Suppressor macrophage (primary cell): ENCODE measurements at places on chromosomes 2 and 18.

GRCh38 chr2:233082222-233082930 lies 22.2 kb downstream of the INPP5D start:
- DNase-seq = peak; percentile 45

DNA sequence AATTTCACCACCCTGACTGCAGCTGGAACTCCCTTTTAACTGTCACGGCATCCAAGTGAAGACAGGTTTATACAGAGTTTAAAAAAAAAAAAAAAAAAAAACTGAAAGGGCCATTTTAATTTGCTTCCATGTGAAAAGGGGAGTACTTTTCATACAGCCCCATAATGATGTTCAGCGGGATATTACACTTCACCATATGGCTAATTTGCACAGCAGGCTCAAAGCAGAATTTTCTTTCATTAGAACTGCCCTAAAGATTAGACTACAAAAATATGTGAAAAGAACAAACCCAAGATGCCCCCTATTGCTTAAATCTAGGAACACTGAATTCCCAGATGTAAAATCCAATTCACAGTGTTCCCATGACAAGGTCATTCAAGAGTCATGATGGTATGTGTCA lies 301.8 kb downstream of the EXOC6B start:
- no peak for DNase-seq

DNA sequence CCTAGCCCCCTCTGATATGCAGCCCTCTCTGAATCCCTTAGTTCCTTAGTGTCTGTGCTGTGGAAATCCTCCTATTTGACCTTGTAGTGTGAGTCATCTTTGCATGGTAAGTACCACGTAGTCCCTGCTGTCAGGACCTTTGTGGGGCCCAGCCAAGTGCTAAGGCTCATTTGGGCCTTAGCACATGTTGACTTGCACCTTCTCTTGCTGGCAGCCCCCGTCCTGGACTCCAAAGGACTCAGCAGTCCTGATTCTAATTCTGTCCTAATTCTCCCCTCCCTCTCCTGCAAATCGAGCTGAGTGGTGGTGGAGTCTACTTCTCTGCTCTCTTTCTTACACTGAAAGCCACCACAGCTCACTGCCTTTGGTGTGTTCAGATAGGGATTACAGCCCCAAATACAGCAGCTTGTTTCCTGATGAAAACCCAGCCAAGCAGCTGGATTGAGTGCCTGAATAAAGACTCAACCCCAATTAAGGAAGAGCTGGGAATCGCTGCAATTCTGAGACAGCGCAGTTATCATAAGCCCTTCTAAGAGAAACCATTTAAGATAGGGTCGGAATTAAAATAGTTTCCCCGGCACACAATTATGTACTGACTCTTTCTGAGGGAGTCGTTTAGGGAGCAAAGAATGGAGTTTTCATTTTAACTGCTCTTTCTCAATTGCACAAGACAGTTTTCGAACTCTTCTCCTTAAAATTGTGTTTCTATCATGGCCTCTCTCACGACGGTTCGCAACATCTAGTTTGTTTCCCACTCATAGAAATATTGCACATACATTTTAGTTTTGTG lies 215.6 kb upstream of the TNP1 start:
- DNase-seq = peak; percentile 34

DNA sequence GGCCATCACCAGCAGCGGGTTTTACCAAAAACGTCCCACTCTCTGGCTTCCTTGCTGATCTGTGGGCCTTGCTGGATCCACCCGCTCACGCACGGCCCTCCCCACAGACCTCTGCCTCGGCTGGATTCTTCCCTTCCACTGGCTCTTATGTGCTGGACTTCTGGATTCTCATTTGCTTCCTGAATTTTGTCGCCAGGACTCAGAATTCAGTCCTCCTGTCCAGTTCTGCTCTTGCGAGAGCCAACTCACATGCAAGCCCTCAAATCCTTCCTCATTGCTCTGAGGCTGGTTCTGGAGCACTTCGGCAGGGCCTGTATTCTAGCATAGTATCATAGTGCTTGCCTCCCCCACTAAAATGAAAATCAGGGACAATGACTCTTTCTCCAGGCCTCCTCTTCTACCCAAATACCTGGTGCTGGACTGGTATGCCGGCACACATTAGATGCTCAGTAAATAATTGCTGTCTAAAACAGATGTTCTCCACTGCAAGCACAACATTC lies 115.5 kb downstream of the ATL2 start:
- DNase-seq = peak; percentile 44

GRCh38 chr18:58429442-58429841 lies 199.4 kb downstream of the ALPK2 start:
- no peak for DNase-seq

DNA sequence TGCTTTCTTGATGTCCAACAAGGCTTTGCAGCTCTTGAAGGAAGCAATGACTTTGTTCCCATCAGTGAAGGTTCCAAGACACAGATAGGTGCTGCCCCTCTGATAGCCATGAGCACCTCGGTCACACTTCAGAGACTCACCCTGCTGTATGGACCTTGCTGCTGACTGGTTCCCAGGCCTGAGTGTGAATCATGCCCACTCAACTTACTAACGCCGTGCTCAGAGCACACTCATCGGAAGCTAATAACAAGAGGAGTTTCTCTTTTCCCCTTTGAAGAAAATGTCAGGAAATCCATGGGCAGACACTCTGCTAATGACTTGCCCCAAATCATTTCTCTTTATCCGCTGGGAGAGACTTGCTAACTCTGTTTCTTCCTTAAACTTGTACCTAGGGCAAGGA lies 83.8 kb upstream of the ARL4C start:
- DNase-seq = no peak

DNA sequence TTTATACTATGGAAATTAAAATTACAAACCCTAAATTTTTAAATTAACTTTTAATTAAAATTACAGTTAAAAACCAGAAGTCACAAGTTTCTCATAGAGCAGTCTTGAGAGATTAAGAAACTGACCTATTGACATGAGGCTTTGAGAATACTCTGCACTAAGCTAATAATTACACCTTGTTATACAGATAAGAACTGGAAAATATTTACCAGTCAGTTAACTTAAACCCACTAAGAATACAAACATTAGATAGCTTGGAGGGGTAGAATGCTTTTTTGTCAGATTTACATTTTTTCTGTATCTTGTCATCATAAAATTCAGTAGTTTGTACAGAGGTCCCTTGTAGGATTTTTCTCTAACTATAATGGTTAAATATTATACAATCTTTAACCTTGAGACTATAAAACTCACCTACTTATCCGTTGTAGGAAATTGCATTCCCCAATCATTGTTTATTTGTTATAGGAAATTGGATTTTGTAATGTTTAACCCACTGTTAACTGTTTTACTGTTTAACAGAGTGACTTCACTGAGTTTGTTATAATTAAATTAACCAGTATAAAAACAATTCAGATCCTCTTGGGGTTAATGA lies 219.7 kb upstream of the PKDCC start:
- DNase-seq = no peak

DNA sequence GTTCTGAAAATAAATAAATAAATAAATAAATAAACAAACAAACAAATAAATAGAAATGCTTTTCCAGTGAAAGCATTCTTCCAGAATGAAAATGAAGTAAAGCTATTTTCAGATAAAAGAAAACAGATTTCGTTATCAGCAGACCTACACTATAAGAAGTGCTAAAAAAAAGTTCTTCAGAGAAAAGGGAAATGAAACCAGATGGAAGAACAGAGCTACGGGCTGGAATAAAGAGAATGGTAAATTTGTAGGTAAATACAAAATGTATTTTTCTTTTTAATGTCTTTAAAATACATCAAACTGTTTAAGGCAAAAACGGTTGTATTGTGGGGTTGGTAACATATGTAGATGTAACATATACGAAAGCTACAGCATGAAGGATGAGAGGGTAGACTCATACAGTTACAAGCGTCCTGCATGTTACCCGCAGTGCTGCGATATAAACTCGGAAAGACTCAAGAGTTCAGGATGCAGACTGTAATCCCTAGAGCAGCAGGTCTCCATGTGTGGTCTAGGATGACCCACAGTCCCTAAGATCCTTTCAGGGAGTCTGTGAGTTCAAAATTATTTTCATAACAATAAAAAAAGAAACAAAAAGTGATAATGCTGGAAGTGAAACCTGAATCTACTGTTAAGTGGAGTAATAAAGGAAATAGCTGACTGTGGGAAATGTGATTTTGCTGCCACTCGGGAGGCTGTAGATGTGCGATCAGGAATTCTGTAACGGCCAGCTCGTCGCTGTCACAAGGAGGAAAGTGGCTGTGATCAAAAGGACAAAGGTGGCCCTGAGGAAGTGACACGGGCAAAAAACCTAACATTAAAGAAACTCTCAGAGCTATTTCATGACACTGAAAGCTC lies 5.3 kb upstream of the RAB12 start:
- peak; percentile 44 for DNase-seq

DNA sequence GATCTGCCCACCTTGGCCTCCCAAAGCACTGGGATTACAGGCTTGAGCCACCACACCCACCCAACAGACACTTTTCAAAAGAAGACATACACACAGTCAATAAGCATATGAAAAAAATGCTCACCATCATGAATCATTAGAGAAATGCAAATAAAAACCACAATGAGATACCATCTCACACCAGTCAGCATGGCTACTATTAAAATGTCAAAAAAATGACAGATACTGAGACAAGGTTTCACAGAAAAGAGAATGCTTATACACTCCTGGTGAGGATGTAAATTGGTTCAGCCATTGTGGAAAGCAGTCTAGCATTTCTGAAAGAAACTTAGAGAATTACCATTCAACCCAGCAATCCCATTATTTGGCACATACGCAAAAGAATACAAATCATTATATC lies 1947.2 kb downstream of the SUCLG1 start:
- DNase-seq = no peak

DNA sequence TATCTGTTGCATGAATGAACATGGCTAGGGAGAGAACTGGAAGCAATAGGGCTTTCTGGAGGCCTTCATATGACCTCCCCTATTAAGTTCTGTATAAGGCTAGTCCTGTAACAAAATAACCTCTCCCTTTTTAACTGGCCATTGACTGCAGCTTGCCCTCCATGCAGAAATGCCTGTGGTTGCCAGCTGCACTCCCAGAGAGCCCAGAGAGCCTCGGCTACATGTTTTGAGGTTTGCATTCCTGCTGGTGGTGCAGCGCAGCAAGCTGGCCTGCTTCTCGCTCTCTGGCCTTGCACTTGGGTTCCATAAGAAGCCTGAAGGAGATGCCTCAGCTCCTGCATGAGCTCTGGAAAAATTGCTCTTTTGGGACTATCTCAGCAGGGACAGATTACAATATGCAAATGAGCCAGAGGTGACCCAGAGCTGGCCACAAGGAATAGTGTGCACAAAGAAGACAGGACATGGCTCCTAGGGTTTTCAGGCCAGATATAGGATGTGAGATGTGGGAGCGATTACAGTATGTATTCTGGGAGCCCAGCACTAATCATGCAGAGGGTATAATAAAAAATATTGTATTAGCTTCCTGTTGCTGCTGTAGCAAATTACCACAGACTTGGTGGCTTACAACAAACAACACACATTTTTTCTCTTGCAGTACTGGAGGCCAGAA lies 186.7 kb downstream of the INSIG2 start:
- no peak for DNase-seq

GRCh38 chr2:68366083-68366560 lies 1.0 kb downstream of the PLEK start:
- DNase-seq = peak; percentile 77

DNA sequence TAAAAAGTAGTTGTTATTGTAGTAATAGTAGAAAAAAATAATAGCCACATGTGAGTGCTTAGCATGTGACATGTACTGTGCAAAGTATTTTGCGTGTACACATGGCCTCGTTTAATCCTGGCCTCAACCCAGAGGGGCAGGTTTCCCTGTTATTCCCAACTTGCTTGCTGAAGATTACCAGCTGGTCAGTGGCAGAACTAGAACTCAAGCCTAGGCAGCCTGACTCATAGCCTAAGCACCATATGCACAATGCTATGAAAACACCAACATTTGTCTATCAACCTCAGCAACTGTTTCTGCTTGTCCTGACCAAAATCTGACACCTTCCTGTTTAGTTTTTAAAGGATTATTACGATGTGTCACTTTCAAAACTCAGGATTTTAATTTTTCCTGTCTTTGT lies 234.9 kb upstream of the SMAD7 start:
- DNase-seq = no peak

GRCh38 chr2:19800796-19801195 lies 101.0 kb downstream of the TTC32 start:
- DNase-seq = no peak

- DNase-seq = no peak
These were observed 11.2 kb downstream of the MREG start for GRCh38 chr2:216002101-216002678.

GRCh38 chr2:236307641-236308040 lies 43.4 kb upstream of the ASB18 start:
- DNase-seq = no peak

GRCh38 chr2:96856776-96857666 lies 795 bp downstream of the ANKRD39 start:
- DNase-seq = no peak

GRCh38 chr2:157321466-157321865 lies 4.2 kb downstream of the ERMN start:
- peak; percentile 8 for DNase-seq

DNA sequence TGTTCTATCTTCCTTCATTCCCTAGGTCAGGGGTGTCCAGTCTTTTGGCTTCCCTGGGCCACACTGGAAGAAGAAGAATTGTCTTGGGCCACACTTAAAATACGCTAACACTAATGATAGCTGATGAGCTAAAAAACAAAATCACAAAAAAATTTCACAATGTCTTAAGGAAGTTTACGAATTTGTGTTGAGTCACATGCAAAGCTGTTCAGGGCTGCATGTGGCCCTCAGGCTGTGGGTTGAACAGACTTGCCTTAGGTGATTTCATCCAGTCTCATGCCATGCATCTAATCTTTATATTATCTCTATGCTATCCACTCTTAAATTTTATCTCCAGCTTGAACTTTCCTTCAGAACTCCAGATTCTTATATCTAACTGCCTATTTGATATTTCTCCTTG lies 80.1 kb downstream of the CCDC85A start:
- no peak for DNase-seq

GRCh38 chr2:99442837-99443236 lies 47.0 kb downstream of the REV1 start:
- DNase-seq = peak; percentile 50

- no peak for DNase-seq
These were observed 198.2 kb downstream of the PRKCE start for GRCh38 chr2:45849491-45850283.

DNA sequence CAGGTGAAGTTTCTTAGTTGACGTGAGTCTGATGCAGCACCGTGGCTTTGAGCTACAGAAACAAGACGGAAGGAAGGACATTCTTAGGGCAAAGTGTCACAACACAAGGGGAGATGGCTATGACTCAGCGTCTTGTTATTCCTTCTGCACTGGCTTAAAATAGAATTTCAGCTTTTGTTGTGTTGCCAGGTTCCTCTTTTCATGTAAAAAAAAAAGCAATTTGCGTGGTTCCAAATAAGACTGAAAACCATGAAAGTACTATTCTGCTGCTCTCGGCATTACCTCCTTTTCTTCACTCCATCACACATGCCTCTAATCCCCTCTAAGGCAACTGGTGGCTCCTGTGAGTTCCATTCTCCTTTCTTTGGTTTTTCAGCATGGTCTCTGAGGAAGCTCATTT lies 150.1 kb downstream of the ANTXR1 start:
- DNase-seq = peak; percentile 95

GRCh38 chr2:84550916-84551315 lies 34.6 kb downstream of the DNAH6 start:
- no peak for DNase-seq

- no peak for DNase-seq
These were observed 250.5 kb downstream of the GLI2 start for GRCh38 chr2:120985997-120986651.
